ENCODE measurements at places on chromosomes 4 and X.

GRCh38 chr4:153142700-153143438 lies 61.4 kb upstream of the TRIM2 start:
- DNase-seq = peak; percentile 48

GRCh38 chr4:177879851-177880250 lies 437.6 kb upstream of the AGA start:
- no peak for DNase-seq

DNA sequence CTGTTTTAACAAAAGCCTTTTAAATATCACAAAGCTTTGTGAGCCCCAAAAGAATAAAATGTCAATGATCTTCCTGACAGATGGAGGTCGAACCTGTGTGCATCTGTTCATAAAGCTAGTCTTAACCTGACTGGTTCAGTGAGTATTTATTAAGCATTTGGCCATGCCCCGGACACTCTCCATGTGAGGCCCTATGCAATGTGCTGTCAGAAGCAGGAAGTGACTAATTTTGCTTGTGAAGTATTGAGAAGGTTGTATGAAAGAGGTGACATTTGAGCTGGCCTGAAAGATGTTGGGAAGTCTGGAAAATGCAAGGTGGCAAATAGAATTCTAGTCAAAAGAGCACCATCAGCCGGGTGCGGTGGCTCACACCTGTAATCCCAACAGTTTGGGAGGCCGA lies 171.4 kb downstream of the MSL3 start:
- no peak for DNase-seq

- no peak for DNase-seq
Observed at GRCh38 chr4:64715741-64716140, 306.5 kb upstream of the TECRL start.

DNA sequence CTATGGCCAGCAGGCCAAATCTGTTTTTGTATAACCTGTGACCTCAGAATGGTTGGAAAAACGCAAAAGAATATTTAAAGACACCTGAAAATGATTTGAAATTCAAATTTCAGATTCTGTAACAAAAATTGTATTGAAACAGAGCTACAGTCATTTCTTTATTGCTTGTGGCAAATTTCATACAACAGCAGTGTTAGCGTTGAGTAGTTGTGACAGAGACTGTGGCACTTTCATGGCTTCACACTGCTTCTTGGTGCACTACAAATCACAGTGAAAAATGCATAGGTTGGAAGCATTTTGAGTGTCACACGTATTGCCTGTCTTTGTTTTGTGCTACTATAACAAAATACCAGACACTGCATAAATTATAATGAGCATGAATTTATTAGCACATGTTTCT lies 12.2 kb upstream of the PARM1 start:
- DNase-seq = no peak

DNA sequence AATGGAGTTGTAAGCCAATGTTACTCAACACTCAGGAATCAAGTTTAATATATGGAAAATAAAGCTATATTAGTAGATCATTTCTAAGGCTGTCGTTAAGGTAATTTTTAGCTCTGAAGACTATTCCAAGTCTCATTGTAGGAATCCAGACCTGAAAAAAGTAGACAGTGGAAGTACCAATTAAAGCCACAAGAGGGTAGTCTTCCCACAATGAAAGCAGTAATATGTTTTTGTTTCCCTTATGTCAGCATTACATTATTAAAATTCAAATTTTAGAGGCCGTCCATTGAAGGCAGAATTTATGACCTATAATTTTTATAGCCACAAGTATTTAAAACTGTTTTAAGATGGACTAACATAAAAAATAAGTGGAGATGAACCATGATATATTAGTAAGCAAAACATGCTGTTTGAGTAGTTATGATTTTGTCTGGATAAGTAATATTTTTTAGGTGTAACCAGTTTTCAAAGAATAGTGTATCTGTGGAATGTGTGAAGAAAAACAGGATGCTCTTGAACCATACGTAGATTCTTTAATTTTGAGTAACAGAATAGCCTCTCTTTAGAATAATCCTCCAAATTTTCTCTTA lies 372.6 kb upstream of the TECRL start:
- DNase-seq = no peak

DNA sequence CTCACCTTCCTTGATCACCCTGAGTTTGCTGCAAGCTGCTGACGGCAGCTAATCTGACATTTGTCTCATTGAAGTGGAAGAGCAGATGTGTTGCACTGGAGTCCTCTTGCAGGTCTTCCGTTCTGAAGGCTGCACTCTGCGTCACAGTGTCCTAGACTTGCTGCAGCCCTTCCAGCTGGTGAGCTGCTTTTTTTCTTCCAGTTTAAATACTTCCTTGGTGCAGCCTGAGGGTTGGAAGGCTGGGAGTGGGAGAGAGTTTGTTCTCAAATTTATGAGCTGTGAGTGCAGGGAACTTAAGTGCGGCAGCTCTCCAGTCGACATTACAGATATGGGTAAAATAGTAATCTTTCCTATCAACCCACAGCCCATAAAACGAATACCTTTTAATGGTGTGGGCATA lies 303.6 kb upstream of the FAT1 start:
- DNase-seq = no peak

DNA sequence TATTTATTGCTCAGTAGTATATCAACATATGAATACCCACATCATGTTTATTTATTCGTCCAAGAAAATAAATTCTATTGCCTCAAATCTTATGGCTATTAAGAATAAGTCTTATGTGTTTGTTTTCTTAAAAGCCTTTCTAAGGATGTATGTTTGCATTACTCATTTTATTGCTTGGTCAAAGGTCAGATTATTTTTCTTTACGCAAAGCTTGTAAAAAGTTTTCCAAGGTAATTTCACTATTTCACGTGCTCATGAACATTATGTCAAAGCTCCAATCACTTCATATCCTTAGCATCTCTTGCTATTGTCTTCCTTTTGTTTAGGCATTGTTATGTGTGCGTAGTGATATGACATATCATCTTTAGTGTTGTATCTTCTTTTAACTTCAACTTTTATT lies 258.5 kb upstream of the FSTL5 start:
- DNase-seq = no peak

DNA sequence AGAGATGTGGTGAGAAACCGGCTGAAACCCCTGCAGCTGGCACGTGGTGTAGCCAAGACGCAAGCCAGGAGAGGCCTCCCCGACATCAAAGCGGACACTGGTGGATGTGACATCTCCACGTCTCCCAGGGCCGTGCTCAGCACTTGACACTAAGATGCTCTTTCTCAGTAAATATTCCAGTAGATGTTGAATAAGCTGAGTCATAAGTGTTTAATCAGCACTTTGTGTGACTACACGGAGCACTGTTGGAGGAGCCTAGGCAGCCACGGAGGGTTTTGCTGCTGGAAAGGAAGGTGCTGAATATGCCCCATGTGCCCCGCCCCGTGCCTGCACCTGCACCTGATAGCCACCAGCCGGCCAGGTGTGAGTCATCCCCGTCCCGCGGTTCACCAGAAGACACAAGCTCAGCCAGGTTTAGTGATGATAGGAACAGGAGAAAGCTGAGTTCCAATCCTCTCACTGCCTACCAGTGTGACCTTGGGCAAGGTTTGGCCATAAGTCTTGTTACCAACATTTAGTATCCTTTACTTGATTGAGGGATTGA lies 29.0 kb upstream of the C4orf50 start:
- DNase-seq = no peak

DNA sequence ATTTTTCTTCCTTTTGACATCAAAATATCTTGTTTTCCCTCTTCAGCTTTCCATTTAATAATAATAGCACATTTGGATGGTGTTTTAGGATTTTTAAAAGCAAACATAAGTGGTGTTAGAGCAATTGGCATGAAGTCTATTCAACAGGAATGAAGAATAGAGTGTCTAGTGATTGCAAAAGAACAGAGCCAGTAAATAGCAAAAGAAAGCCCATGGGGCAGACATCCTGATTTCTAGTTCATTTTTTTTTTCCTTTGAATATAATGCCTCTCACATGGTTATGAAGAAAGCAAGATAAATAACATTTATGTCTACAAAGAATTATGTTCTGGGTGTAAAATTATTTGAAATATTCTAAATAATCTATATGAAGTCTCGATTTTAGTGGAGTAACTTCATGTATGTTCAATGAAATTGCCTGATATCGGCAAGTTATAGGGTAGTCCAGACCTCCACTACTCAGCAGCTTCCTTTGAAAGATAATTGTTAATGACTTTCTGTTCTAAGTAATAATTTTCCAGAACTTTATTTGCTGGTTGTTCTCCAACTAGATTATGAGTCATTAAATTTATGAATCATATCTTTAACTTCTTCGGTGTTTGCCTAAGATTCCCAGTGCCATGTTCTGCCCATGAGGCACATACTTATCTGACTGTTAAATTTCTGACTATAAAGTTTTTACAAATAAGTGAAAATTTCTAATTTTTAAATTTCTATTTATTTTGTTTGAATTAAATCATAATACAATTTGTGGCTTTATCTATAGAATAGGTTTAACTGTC lies 587.9 kb downstream of the TLL1 start:
- DNase-seq = no peak

- DNase-seq = no peak
Observed at GRCh38 chr4:137804906-137805495, 272.7 kb upstream of the PCDH18 start.

DNA sequence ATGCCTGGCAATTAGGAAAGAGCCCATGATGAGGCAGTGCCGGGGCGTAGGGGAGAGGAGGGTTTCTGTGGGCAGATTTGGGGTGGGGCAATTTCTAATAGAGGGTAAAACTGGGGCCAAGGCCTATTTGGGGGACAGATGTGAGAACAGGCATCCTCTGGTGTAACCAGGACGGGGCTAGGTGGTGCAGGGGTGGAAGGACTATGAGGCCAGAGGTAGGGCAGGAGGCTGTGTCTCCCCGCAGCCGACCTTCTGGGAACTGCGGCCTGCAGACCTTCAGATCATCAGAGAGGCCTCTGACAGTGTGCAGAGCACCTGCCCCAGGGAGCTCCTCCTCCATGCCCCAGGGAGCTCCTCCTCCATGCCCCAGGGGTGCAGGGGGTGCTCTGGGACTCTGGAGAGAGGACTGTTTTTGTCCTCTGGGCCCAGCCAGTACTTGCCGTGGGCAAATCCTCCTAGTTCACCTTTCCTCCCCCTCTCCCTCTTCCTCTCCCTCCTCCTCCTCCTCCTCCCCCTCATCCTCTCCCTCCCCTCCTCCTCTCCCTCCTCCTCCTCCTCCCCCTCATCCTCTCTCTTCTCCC lies 101.9 kb downstream of the SORCS2 start:
- no peak for DNase-seq

DNA sequence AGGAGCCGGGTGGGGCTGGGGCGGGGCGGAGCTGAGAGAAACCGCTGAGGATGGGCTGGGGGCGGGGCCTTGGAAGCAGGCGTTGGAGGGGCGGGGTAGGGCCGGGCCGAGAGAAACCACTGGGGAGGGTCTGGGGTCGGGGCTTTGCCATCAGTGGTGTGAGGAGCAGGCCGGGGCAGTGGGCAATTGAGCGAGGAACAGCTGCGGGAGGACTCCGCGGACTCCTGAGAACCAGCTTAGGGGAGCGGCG lies 1.3 kb upstream of the EOLA2 start:
- DNase-seq = no peak

- no peak for DNase-seq
Observed at GRCh38 chr4:124454772-124455270, 257.7 kb downstream of the ANKRD50 start.

DNA sequence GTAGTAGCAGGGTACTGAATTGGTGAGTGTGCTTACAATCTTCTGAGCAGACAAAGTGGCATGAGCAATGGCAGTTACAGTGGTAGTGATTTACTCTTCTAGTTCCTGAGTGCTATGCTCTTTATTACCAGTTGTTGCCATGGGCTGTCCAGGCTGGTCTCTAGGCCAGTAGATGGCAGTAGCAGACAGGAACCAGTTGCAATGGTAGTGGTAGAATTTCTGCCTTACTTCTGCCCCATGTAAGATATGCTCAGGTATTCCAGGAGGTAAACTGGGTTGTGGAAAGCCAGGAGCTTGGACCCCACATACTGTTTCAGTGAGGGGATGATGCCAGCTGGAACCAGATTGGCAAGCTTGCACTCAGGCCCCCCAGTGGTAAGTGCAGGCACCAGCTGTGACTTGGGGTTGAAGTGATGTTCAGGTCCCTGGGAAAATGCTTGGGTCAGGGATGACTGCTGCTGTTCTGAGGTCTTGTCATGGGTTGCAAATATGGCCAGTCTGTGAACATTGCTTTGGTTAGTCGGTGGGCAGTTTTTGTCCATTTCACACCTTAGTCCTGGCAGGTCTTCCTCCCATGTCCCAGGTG lies 63.0 kb upstream of the ZXDB start:
- DNase-seq = peak; percentile 9

DNA sequence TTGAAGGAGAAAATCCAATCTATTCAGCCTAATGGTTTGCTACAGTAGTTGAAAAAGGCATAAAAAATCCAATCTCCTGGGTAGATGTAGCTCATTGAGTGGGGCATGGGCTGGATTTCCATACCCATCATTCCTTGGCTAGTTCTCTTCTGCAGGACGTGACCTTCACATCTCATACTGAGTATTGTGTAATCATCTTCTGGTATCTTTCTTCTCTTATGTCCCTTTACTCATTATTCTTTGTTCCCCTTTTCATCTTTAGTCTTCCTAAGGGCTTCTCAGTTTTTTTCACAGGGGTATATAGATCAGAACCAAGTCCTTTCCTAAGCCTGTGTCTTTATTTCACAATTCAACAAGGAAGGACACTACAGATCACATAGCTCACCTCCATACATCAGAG lies 727.6 kb upstream of the MAGEB2 start:
- no peak for DNase-seq

DNA sequence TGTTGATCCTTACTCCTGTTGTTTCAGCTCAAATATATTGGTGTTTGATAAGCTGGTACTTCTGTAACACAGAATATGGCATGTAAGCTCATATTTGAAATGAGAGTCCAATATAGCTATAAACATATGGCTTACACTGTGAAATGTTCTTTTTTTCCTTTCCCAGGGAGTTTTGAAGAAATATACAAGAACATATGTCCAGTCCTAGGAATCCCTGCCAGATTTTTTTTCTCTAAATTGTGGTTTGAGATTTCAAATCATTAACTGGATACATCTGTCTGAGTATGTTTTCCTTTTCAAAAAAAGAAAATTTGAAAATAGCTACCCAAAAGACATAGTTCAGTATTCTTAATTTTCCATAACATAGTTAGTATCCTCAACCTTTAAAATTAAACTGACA lies 60.2 kb downstream of the HMGB2 start:
- DNase-seq = no peak

DNA sequence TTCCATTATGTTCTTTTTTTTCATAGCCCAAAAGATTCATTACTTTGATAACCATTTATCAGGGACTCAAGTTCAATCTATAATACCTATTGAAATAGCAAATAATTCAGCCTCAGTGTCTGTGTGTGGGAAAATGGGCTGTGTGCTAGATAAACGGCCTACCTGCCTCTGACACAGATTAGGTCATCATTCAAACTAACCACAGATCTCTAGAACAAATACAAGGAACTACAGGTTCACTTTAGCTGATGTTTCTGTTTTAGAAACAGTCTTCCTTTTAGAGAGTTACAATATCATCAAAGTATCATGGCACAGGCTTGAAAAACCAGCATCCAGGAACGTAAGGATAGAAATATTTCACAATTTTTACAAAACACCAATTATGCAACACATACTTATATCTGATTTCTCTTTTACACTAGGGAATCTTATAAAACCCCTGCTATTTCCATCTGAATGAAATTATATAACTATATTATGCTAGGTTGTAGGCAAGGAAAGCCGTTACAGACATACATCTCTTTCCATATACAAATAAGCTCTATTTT lies 56.6 kb upstream of the MAB21L2 start:
- DNase-seq = no peak

- DNase-seq = no peak
Observed at GRCh38 chrX:124651031-124651430, 304.7 kb downstream of the SH2D1A start.
